ENCODE measurements at places on chromosomes 3 and 15.

DNA sequence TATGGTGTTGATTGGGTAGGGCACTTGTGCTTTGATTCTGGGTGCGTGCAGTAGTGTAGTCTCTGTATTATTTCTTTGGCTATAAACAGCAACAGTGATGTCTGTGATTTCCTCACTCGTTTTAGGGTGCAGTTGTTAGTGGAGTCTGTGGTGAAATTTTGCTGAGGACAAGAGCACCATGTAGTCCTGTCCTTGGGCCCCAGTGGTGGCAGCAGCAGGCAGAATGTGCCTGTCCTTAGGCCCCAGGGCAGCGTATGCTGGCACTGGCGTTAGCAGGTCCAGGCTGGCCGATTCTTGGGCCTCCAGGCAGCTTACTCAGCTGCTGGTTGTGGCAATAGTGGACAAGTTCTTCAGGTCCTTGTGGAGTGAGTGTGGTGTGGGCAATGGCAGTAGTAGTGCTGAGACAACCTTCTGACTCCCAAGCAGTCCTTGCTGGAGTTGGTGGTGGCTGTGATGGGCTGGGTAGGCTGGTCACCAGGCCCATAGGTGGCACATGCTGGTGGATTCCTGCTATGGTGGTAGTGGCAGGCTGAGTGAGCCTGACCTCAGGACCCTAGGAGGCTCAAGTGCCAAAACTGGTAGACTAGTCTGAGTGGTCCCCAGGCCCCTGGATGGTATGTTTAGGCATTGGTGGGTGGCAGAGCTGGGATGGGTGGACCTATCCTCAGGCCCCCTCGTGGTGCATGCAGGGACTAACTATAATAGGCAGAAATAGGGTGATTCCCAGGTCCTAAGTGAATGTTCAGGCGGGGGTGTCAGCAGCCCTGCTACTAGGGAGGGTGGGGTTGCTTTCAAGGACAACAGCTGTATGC is 56.3 kb downstream of the TNFAIP8L3 start:
- DNase-seq, result no peak

GRCh38 chr3:40566694-40567093 is 41.9 kb downstream of the ZNF621 start:
- DNase-seq, result no peak

- no peak for DNase-seq
Measured at GRCh38 chr3:136353461-136353860, 103.3 kb downstream of the PCCB start.

DNA sequence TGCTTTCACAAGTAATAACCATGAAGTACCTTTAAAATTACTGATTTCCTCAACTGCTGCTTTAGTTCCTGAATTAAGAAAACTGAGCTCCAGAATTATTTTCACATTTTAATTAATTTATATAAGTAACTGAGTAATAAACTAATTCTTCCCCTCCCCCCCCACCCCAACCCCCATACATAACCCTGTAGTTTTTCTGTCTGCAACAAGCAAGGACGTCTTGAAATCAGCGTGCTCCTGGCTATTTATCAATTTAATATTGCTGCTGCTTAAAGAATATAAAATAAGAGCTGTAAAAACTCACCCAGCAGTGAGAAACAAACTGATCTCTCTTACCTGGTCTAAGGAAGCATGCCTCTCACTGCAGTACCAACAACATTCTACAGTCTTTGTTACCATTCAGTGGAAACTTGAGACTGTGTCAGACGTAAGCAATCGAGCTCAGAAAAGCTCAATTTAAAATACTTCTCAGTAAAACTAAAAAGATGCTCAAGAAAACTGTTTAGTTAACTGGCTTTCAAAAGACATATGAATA is 121.0 kb downstream of the TFDP2 start:
- DNase-seq, result no peak

GRCh38 chr3:42489937-42490227 is 12.6 kb upstream of the VIPR1 start:
- DNase-seq, result peak; percentile 21

DNA sequence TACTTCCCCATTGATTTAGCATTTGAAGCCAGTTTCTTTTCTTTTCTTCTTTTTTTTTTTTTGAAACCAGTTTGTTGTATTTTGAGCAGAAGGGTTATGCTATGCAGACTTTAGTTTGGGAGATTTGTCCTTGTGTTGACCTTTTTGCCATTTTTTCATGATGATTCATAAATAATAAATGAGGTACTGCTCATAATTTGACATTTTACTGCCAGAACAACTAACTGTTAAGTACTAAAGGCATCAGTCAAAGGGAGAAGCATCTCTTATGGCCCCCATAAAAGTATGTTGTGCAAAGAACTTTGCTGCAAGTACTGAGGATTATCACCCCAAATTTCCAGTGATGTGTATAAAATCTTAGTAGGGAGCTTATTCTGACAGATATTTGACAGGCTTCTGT is 1.7 kb upstream of the GPR87 start:
- DNase-seq, result no peak

GRCh38 chr15:36888011-36888992 is 212.0 kb downstream of the MEIS2 start:
- no peak for DNase-seq

GRCh38 chr3:171874251-171874681 is 31.1 kb downstream of the TMEM212 start:
- no peak for DNase-seq

DNA sequence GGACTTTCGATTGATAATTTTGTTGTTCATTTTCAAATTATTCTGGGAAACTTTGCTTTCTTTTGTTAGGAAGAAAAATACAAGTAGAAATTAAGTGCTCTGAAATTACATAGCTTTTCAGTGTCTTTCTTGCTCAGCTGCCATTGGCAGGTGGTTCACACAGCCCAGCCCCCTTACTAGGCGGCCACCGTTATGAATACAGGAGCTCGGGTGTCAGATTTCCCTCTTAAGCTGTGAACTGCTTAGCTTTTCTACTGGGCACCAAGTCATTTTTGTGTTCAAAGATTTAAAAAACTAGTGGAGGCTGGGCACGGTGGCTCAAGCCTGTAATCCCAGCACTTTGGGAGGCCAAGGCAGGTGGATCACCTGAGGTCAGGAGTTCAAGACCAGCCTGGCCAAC is 55.2 kb downstream of the HMG20A start:
- DNase-seq, result no peak

DNA sequence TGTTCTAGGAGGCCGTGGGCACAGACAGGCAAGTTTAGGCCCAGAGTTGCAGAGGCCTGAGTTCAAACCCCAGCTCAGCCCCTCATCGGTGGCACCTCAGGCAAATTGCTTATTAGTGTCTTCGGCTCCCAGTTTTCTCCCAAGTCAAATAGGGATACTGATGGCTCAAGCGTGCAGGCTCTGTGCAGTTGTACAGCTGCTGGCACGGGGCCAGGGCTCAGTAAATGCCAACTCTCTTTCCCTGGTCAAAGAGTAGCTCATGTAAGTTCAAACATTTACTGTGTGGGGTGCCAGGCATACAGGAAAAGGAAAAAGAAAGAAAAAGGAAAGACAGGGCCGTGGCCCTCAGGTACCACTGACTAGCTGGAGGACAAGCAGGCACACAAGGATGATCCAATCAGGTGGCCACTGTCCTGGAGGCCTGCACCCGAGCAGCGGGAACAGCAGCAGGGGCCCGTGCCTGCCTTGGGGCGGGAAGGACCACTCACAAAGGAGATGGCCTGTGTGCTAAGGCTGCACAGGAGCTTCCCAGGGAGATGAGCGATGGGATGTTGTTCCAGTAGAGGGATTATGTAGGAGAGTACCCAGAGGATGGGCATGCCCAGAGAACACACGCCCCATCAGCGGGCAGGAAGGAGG is 70.8 kb downstream of the TBC1D2B start:
- DNase-seq, result no peak

- DNase-seq, result no peak
Measured at GRCh38 chr15:71937650-71938311, 127.4 kb downstream of the NR2E3 start.

- no peak for DNase-seq
Measured at GRCh38 chr15:63291507-63291906, 14.1 kb downstream of the APH1B start.

- no peak for DNase-seq
Measured at GRCh38 chr3:50299638-50299928, 378 bp upstream of the HYAL3 start.

GRCh38 chr15:69297642-69298353 is 914 bp upstream of the PAQR5 start:
- DNase-seq, result no peak

- no peak for DNase-seq
Measured at GRCh38 chr15:66707310-66708082, 5.5 kb downstream of the SMAD6 start.

DNA sequence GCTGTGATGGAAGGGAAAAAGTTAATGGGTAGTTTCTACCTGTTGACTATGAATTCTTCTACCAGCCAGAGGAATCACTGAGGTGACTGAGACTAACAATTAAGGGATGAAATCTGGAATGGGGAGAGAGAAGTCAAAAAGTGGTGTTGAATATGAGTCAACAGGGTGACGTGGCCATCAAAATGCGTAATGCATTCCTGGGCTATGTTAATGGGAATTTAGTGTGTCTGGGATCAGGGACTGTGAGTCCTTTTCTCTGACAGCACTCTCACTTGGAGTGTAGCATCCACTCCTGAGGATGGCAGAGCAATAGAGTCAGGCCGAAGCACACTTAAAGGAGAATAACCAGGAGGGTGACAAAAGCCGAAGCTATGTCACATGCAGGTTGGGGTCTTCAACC is 60.4 kb downstream of the MESD start:
- DNase-seq, result no peak

DNA sequence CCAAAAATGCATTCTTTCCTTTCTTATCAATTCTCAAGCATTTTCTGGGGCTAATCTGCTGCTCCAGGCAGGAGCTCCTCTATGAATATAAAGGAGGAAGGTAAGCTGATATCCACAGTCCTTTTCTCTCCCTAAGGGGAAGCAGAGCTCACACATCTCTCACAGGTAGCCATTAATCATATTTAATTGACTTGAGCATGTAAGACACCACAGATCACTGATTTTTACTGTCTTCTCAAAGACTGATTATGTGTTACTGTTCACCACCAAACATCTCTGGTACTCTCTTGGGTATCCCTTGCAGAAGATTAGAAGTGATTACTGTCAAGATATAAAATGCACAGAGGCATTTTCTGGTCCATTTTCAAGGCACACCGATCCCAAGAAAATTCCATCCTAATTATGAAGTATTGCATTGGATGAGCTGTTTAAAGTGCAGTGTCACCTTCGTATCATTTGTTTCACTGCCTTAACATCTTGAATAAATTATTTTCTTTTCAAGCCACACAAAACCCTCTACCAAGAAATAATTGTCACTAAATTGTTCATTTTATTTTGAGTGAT is 100.7 kb downstream of the ARPP21 start:
- DNase-seq, result no peak

DNA sequence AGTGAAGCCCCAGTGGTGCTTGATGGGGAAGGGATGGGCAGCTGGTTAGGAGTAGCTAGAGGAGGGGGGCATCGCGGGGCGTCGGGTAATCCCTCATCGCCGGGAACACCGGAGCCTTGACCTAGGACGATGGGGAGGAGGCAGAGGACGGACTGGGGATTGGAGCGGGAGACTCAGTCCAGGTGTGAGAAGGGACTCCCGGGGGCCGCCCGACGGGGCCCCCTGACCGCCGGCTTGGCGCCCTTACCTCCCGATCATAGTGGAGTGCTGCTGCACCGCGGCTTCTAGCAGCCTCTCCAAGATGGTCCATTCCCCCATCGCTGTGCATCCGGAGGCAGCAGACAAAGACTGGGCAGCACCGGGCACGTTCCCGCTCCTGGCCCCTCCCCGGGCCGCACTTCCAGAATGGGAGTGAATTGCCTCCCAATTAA is 612 bp downstream of the GJD2 start:
- DNase-seq, result no peak

DNA sequence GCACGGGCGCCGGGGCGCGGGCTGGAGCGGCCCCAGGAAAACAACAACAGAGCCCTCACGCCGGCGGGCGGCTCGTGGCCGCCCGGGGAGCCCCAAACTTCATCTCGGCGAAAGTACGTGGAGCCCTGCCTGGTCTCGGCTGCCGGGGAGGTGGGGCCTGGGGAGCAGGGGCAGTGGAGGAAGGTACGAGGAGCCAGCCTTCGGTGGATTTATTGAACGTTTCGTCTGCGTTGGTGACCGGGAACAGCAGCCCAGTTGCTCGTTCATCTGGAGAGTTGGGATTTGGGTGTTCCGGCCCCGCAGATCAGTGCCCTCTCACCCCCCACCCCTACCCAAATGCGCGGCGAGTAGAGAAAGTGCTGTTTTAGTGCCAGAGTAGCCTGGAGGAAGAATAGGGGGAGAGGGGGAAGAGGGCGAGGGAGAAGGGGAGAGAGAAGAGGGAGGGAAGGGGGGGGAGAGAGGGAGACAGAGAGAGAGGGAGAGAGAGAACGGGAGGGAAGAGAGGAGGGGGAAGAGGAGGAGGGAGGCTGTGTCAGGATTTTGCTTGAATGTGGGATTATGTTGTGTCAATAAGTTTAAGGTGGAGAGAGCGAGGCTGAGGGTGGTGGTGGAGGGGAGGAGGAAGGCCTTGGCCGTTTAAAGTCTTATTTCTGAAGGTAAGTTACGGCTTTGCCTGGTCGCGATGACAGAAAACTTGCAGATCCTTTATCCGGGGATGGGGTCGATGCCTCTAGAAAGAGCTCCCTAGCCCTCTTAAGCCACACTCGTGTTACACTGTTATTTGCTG is 970 bp downstream of the BBX start:
- DNase-seq, result peak; percentile 59

DNA sequence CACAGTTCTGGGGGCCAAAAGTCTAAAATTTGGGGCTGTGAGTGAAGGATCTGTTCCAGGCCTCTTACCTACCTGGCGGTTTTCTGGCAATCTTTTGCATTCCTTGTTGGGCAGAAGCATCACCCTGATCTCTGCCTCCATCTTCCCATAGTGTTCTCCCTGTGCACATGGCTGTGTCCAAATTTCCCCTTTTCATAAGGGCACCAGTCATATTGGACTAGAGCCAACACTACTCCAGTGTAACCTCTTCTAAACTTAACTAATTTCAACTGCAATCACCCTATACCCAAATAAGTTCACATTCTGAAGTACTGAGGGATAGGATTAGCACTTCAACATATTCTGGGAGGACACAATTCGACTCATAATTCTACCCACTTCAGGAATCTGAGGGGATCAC is 85.0 kb downstream of the CCNL1 start:
- DNase-seq, result no peak

DNA sequence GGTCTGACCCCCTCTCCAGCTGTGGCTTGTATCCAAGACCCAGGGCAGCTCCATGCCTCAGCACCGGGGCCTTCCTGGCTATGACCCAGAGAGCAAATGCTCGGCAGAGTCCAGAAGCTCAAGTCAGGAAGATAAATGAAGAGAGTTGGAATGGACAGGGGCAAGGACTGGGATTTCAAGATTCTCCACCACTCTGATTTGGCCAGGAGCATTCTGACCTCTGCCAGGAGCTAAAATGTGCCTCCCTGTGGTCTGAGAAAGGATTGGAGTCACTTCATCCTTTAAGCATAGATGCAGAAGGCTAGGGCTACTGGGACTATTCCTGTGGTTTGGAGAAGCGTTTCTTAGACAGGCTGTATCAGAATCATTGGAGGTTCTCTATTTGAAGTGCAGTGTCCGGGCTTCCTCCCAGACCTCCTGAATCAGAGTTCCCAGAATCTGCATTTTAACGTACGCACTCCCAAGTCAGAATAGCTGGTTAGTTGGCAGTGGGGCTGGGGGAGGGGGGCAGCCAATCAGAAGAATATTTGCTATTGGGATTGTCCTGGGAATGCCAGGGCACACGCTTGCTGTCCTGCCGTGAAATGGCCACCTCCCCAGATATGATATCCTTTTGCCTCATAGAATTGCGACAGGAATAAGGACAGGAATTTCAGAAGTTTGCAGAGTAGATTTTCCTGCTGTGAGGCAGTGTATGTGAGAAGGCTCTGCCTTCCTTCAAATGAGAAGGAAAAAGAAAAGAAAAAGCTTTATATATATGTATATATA is 57.4 kb downstream of the HRH1 start:
- no peak for DNase-seq

Data from right atrium auricular region (tissue), 2 donors.